NCI-H2081 (cell line): ENCODE measurements at places on chromosomes 6 and 20.

DNA sequence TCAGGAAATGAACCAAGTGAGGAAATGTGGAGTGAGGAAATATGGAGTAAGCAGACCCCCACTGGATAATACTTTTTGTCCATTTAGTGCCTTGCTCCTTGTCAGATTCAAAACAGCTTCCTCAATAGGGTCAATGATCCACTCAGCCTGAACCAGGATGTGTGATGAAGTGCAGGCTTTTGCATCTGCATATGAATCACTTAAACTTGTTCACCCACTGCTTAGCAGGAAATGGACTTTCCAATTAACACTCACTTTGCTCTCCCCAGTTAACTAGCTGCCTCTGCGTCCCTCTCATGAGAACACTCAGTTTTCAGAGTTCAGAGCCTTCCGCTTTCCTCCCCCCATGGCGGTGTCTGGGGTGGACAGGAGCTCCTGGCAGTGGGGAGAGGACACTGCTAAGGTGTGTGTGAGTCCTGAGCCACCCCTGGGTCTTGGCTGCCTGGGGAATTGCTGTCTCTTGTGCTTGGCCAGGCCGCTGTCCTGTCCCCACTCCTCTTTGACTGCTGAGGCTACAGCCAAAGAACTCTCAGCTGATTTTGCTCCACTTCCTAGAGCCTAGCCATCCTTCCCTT lies 621.8 kb downstream of the CDH26 start:
- DNase-seq: no peak

DNA sequence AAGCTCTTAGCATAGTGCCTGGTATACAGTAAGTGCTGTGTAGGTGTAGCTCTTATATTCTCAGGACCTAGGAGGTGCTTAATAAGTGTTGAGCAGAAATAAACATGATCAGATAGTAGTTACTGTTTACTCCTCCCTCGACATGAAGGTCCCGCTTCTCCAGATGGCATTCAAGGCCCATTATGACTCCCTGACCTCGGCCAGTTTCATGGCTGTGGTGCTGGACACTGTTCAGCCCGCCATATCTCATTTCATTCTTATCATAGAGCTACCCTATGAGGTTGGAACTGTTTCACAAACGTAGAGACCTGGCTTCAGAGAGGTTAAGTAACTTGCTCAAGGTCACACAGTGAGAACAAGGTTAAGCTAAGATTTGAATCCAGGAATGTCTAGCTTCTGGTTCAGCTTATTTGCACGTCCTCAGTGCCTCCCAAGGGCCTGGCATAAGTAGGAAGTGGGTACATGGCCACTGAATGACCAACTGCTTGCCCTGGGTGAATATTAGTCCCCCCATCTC lies 39.0 kb downstream of the CD40 start:
- no peak for DNase-seq

- peak; percentile 67 for DNase-seq
These were observed 13.2 kb downstream of the OTOR start for GRCh38 chr20:16761305-16761829.

DNA sequence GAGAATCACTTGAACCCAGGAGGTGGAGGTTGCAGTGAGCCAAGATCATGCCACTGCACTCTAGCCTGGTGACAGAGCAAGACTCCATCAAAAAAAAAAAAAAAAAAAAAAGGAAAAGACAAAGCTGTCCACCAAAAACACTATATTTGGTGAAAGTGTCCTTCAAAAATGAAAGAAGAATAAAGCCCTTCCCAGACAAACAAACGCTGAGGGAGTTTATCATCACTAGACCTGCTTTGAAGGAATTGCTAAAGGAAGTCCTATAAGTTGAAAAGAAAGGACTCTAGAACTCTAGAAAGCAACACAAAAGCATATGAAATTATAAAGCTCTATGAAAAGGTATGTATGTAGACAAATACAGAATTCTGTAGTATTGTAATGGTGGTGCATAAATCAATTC lies 98.8 kb downstream of the SEL1L2 start:
- DNase-seq: no peak

DNA sequence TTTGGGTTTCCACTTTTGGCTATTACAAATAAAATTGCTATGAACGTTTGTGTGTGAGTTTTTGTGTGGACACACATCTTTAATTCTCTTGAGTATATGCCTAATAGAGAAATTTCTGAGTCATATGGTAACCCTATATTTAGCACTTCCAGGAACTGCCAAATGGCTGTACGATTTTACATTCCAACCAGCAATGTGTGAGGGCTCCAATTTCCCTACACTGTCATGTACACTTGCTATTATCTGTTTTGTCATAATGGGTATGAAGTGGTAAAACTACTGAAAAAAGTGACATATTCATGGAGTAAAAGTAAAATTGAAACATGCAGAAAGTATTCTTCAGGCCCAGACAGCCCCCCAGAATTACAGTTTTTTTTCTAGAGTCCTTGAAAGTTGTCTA lies 59.6 kb upstream of the ESR1 start:
- DNase-seq: no peak

- no peak for DNase-seq
These were observed 8.2 kb downstream of the EDN3 start for GRCh38 chr20:59308493-59309201.

- no peak for DNase-seq
These were observed 150.6 kb downstream of the LY86 start for GRCh38 chr6:6738922-6739716.

DNA sequence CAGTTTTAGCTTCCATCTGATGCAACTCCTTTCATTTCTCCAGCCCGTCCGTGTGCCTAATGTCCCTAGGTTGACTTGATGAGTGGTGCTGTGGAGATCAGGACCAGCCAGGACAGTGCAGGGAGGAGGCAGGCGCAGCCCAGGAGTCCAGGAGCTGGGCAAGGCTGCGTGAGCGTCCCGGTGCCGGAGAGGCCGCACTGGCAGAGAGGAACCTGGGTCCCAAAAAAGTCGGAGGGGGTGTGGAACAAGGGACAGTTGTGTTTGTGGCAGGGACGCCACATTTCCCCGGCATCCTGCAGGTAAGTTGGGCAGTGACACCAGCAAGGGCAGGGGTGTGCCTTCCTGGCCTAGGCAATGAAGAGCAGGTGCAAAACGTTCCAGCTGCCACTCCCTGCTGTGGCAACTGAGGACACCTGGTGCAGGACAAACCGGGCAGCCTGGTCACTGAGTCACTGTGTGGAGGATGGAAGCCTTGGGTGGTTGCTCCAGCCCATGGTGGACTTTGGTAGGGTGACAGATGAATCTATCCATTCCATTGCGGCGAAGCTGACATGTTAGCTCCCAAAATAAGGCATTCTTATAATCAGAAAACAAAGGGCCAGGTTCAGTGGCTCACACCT lies 53.2 kb downstream of the RAMACL start:
- no peak for DNase-seq

GRCh38 chr6:155001482-155001881 lies 6.4 kb downstream of the TIAM2 start:
- DNase-seq: no peak

- no peak for DNase-seq
These were observed 23.1 kb upstream of the DCBLD1 start for GRCh38 chr6:117459204-117459944.

- DNase-seq: no peak
These were observed 22.9 kb upstream of the NOL4L start for GRCh38 chr20:32607727-32608663.

GRCh38 chr20:36217226-36217625 lies 19.1 kb upstream of the AAR2 start:
- DNase-seq: no peak

GRCh38 chr6:36615018-36615761 lies 21.0 kb downstream of the SRSF3 start:
- peak; percentile 43 for DNase-seq

DNA sequence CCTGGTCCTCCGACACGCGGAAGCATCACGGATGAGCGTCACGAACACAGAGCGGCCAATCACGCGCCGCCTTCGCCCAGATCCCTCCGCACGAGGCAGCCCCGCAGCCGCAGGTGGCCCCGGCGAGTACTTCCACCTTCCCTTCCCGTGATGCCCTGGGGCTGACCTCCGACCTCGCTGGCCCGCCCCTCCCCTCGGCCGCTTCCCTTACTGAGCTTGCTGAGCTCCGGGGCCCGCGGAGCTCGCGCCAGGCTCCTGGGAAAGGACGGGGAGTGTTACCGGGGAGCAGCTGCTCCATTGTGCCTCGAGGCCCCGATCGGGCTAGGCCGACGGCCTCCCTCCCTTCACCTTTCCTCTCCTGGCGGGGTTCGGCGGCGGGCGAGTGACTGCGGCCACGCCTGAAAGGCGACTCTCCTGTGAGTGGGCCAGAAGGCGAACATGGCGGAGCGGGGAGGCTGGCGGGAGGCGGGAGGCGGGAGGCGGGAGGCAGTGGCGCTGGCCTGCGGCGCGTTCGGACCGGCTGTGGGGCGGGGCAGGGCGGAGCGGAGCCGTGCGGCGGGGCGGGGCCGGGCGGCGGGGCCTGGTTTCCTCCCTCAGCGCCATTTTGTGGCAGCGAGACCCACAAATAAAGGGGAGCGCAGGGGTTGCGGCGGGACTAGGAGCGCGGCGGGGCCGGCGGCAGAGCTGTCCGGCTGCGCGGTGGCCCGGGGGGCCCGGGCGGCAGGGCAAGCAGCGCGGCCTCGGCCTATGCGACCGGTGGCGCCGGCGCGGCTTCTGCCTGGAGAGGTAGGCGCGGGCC lies at the start of gene WTAP:
Gene WTAP, plus strand, starts transcription at position 589 of the 799 bp plus-strand sequence. CDS start 8,760 bp downstream, outside the sequence.
- peak; percentile 94 for DNase-seq

GRCh38 chr6:18209539-18210197 lies 54.4 kb downstream of the KDM1B start:
- no peak for DNase-seq

DNA sequence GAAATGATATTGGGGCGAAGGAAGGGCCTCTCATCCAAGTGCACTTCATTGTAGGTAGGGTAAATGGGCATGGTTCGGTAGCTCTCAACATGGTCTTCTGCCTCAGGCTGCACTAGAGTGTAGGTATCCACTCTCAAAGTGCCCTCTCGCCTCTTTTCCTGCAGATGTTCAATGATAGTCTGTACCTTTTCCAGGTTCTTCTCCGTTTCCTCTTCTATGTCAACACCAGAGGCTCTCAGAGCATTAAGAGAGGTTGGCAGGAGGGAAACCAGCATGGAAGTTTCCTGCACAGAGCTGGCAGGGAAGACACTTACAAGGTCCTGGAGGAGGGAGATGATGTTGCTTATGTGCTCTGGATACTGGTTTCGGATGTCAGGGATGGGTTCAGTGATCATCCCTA lies 7.1 kb downstream of the ZNFX1 start:
- no peak for DNase-seq

DNA sequence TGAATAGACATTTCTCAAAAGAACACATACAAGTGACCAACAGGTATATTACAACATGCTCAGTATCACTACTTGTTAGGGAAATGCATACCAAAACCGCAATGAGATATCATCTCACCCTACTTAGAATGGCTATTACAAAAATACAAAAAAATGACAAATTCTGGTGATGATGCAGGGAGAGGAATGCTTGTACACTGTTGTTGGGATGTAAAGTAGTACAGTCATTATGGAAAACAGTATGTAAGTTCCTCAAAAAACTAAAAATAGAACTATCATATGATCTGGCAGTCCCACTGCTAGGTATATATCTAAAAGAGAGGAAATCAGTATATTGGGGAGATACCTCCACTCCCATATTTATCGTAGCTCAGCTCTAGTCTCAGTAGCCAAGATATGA lies 10.9 kb upstream of the SLC17A5 start:
- no peak for DNase-seq

- no peak for DNase-seq
These were observed 194.0 kb upstream of the EYA4 start for GRCh38 chr6:133047065-133047665.

- DNase-seq: no peak
These were observed 51.3 kb upstream of the CNKSR3 start for GRCh38 chr6:154561750-154562149.

GRCh38 chr20:54368570-54368969 lies 106.8 kb upstream of the DOK5 start:
- DNase-seq: no peak

GRCh38 chr20:4775322-4776078 lies 53.8 kb downstream of the PRND start:
- no peak for DNase-seq

GRCh38 chr20:17958373-17959256 lies 10.0 kb downstream of the SNX5 start:
- no peak for DNase-seq

GRCh38 chr20:51801122-51801822 lies 1.0 kb downstream of the SALL4 start:
- no peak for DNase-seq

GRCh38 chr6:122797537-122797936 lies 8.5 kb downstream of the SMPDL3A start:
- no peak for DNase-seq

DNA sequence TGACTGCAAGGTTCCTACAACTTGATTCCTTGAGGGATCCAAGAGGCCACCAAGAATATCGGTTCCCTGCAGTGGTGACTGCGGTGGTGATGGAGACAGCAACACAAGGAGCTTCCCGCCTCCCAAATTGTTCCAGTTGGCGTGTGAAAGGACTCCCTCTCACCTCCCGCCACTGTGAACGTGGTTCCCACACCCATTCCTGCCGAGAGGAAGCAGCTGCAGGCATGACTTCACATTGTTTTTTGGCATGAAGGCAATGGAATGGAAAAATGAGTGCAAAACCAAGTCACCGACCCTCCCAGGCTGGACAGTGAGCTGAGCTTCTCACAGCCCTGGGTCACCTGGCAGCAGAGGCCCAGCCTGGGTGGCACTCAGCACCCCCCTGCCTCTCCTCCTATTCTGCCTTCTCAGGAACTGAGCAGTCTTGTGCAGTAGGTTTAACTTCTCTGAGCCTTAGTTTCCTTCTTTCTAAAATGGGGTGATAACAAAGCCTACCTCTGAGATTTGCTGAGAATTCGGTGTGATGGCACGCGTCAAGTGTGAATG lies 75.0 kb downstream of the CNKSR3 start:
- DNase-seq: no peak

GRCh38 chr6:106192824-106193223 lies 106.7 kb downstream of the PRDM1 start:
- no peak for DNase-seq

DNA sequence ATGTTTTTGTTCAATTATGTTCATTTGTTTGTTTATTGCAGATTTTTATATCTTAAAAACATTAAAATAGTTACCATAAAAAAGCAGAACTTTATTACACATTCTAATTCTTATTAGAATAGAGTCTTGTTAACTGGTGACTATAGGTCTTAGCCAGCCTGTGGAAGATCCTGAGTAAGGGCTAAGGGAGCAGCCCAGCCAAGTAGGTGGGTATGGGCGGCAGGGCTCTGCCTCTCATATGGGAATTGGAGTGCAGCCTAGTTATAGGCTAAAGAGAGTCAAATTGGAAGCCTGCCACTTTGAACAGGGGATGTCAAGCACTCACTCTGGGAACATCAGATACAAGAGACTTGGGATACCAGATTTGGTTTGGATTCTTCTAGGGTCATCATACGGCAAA lies 10.5 kb upstream of the HSF2 start:
- DNase-seq: peak; percentile 19

DNA sequence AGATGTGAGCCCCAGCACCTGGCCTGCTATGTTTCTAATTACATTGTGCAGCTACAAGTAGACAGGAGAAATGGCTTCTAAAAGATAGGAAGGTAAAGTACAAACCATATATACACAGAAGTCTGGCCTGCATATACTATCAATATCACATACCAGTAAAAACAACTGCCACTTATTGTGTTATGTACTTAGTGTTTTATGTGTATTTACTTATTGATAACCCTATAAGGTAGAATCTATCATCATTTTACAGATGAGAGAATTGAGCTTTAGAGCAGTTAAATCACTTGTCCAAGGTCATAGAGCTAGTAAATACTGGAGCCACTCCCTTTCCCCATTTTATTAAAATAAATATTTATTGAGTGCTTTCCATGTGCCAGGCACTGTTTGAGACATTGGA lies 102.4 kb upstream of the PRDM1 start:
- no peak for DNase-seq

- no peak for DNase-seq
These were observed 8.7 kb upstream of the OSER1 start for GRCh38 chr20:44219170-44219730.
